Activated T-helper 1 cell treated with anti-CD3 and anti-CD28 coated beads, Interleukin-12 subunit alpha, Interleukin-12 subunit beta, Interleukin-2, Interleukin-4 antibody, amounts not matched to agents 30 ng/mL and 10 ng/mL and 1 ng/mL, durations not matched to agents 14 hours and 24 hours and 36 hours (primary cell): ENCODE measurements at places on chromosomes 5 and 9. TPM values are rescaled to one million over a fixed set of nuclear protein-coding genes. Genes with fewer than 3 reads are reported as not detected.
A peak's percentile ranks its signal among the peaks of the same experiment; 100 is the strongest.

DNA sequence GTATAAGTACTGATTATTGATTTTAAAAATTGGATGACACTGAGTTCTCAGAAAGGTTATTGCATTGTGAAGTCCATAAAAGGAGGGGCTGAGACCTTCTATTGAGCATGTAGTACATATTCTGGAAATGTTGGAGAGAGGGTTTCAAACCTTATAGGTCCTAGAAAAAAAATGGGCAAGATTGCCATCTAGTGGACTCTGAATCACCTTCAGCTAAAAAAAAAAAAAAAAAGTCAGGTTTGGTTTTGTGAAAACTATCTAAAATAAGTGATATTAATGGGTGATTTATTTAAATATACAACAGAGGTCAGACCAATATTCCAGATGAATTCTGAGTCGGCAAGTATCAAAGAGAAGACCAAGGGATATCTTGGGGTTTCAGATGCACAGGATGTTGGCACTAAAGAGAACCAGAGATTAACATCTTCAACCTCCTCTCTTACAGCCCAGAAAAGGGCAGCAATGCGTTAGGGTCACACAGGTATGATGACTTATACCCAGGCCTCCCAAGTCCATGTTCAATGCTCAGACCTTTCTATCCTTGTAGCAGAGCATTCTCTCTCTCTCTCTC lies 109.8 kb upstream of the NMUR2 start:
- DNase-seq = no peak

- DNase-seq = peak; percentile 33
Observed at GRCh38 chr9:136808075-136808805, 492 bp downstream of the RABL6 start.

- no peak for DNase-seq
Observed at GRCh38 chr5:74336297-74336696, 304.2 kb downstream of the ENC1 start.

- DNase-seq = no peak
Observed at GRCh38 chr5:34519489-34520220, 136.5 kb upstream of the RAI14 start.

CETN3 gene
- total RNA-seq = 36.2 and 39.8 TPM in 2 replicates

SPRY4 gene
- total RNA-seq = 1.7 and 2.4 TPM in 2 replicates
